ENCODE measurements at places on chromosomes 5 and 9.

DNA sequence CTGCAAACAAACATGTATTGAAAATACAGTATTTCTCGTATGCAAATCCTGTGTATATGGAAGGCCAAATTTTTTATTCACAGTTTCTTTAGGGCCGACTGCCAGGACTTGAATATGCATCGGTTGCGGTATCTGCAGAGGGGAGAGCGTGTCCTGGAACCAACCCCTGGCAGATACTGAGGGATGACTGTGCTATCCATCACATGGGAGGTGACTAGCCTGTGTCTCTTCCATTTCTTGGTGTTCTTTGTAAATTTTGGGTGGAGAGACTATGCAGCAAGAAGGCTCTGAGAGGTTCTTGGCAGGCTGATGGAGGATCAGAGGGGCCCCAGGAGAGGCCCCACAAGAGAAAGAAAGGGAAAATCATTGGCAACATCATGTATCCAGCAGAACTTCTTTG lies 384.3 kb downstream of the YTHDC2 start:
- DNase-seq: no peak

DNA sequence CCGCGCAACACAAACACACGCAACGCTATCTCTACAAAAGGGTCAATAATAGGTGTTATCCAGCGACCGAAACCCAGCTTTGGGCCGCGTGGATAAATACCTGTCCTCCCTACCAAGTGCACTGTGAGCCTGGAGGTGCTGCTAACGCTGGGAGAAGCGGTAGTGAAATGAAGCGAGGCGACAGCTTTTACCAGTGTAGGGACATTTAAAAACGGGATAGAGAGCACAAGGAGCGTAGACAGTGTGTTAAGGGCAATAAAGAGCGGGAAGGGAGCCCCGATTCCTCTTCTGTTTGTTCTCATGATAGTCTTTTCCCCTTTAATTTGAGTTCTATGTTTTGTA lies 421 bp upstream of the DEPDC1B start:
- no peak for DNase-seq

- no peak for DNase-seq
Measured at GRCh38 chr5:150525163-150525562, 17.2 kb downstream of the NDST1 start.

- DNase-seq: no peak
Measured at GRCh38 chr9:136117916-136118319, 757 bp downstream of the TMEM250 start.

- no peak for DNase-seq
Measured at GRCh38 chr9:127726871-127727270, 8.2 kb downstream of the TOR2A start.

DNA sequence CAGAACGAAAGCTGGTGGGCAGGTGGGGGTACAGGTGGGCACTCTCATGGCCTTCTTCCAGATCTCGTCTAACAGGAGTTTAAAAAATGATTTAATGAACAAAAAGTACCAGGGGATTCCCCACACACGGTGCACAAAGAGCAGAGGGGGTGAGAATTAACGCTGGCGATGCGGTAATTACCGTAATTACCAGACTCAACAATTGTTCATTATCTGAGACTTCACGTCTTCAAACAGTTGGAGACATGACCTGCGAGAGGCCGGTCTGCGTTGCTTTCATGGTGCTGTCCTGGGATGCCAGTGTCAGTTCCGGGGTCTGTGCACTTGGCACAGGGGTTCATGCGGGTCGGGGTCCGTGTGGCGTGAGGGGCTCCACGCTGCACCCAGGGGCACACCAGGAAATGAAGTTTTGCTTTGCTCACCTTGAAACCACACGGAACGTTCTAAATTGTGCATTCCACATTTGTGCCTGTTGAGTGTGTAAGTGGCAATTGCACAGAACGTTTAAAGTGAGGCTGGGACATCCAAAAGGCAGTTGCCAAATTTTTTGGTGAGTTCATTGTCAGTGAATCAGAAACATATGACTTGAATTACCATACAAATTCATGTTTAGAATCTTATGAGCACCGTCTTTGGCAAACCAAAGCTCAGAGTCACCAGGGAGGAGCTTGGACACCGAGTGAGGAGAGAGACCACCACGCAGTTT lies 256.4 kb upstream of the IRX1 start:
- DNase-seq: no peak

DNA sequence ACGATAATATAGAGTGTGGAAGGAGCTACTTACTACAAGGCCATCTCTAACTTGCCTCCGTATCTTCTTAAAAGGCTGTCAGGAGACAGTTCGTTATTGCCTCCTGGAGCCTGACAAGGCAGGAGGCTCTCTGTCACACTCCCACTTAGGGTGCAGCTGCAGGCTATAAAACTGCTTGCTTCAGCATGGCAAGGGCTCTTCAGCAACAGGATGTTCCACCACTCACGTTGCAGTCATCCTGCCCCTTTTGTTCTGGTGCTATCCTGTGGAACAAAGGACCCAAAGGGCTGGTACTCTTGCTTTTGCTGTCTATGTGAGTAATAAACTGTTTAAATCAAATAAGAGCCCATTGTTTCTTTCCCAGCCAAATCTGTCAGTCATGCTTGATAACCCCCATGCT lies 508.9 kb downstream of the NTRK2 start:
- no peak for DNase-seq

DNA sequence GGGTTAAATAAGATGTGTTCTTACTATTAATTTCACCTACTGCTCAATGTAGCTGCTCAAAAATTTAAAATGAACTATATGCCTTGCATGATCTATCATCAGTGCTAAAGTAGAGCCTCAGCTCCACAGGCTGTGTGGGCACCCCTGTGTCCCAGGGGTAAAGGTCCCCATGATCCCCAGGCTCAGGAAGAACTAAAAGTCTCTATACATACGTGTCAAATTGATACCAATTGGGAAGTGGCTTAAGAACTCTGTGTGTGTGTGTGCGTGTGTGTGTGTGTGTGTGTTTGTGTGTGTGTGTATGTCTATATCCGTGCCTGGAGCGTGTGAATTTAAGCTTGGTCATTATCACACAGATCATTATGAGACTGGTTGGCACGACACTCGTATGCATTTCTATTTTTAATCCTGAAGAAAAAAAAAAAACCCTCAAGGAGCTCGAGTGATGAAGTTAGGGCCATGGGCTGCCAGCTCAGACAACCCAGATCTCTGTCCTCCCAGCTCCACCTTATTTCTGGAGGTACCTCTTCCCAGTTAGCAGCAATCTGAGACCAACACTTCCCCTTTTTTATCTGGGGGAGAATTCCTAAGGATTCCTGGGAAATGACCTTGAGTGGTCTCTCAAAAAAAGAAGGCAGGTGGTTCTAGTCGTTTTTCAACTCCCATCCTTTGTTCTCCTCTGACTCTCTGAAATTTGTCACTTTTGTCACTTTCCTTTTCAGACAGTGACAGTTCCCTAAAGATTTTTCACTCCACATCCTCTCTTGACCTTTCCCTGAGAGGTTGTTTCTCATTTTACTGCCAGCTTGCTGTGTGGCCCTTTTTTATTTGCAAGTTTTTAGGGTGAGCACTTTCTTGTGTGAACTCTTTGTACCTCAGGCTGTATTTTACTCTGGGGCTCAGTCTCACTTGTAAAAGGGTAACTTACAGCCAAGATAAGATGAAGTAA lies 45.7 kb upstream of the CTXN3 start:
- DNase-seq: no peak

GRCh38 chr9:122145592-122145863 lies 14.1 kb downstream of the NDUFA8 start:
- DNase-seq: no peak

- DNase-seq: no peak
Measured at GRCh38 chr9:89626741-89627265, 22.0 kb downstream of the GADD45G start.

DNA sequence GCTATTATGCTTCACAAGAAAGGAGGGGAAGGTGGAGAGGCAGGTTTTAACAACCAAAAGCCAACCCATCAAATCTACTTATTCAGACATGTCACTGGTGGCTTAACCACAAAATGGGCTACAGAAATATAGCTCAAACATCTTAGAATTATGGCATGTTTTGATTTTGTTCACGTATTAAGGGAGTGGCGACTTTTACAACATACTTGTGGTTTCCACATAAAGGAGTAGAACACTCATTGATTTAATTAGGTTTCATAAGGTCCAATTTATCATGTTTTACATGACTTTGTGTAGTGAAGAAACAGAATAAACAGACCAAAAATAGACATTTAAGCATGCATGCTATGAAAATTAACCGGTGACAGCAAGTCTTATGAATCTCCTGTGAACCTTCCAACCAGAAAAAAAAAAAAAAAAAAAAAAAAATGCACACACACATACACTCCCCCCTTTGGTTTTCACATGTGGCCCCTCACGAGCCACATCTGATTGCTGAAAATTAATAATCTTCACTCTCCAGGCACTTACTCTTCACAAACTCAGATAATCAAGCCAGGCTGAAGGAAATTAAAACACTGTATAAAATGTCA lies 5.4 kb downstream of the ZNF608 start:
- DNase-seq: peak; percentile 88

DNA sequence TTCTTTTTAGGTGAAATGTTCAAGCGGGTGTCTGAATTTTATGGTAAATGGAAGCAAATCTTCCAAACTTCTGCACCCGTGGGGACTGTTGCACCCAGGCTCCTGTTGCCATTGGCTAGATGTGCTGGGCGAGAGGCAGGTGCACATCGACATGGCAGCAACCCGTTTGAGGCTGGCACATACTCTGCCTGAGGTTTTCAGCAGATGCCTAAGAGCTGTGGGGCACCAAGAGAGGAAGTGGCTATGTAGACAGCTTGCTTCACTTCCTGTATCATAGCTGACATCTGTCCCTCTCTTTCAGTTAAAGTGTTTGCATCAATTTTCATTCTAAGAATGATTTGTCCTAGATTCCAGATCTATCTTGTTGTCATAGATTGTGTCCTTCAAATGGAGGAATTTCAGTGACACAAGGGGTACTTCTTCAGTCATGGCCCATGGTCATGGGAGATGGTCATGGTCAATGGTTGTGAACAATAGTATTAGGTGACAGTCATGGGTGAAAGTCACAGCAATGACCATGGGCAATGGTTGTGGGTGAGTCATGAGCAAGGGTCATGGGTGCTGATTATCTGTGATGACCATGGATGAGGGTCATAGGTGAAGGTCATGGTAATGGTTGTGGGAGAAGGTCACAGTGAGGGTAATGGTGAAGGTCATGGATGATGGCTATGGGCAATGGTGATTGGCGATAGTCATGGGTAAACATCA lies 115.1 kb upstream of the IRX4 start:
- no peak for DNase-seq

GRCh38 chr9:91758491-91758981 lies 191.5 kb downstream of the ROR2 start:
- DNase-seq: peak; percentile 50

DNA sequence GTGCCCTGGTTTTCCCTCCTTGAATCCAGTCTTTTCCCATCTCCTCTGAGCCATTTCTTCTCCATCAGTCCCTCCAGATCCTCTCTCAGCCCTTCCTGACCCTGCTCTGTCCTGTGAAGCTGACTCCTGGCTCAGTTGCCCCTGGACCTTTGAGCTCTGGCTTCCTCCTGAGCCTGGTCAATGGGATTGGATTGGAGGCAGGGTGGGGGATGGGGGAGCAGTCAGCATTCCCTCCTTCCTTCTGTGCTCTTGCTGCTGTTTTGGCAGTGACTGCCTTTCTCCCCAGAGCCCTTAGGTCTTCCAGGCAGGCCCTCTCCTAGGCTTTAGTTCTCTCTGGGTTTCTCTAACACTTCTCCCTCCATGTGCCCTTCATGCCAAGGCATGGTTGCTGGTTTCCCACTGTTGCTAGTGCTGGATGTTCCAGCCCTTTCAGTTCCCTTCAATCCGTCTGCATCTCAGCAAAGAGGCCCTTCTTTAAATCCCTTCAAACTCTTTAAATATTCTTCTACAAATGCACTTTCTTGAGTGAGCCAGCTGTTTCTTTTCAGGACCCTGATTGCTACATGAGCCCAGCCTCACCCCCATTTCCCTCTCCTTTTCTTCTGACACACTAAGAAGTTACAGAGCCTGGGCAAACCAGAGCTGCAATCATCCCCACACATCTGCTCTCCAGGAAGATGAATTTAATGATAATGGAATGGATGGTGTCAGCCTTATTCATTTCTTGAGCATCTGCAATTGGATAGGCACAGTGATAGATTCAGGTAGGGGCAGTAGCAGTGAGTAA lies 2.2 kb downstream of the TNFSF15 start:
- DNase-seq: no peak

DNA sequence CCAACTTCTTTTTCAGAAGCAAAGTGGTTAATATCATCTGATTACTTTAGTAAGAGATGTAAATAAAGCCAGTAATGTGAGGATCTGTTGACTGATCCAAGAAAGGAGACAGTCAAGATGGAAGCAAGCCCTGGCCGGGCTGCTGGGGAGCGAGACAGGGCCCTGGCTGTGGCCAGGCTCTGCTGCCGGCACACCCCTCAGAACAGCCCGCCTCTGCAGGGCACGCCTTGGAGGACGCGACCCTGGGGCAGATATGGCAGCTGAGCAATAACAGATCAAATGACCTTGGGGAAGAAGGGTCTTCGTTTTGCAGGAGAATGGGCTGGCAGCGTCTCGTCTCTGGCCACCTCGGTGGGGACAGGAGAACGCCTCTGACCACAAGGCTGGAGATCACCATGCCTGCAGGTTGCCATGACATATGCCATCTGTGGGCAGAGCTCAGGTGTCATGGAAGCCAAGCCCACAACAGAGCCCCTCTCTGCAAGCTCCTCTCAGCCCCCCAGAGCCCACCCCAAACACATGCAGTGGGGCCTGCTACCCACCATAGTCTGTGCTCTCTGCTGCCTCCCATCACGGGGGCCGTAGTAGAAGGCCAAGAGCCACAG lies 206.5 kb downstream of the FANCC start:
- no peak for DNase-seq

- no peak for DNase-seq
Measured at GRCh38 chr9:969310-970150, 6.9 kb upstream of the DMRT3 start.

- no peak for DNase-seq
Measured at GRCh38 chr5:34722183-34722582, 66.1 kb downstream of the RAI14 start.

GRCh38 chr5:153513156-153513555 lies 22.7 kb downstream of the GRIA1 start:
- no peak for DNase-seq

DNA sequence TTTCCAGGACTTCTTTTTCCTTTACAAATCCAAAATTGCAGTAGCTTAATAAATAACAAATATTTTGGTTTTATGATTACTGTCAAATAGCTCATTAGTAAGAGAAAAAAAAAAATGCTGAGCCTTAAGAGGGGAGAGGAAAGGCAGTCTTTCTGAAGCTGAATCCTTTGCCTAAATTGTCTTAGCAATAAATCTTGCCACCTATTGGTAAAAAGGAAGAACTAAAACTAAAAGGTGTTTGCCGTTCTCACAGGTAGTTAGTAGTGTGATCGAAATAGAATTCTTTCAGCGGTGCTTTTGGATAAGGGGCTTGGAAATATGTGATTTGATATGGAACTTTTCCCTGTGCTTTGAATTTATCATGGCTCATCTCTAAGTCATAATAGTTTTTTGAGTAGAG lies 31.2 kb downstream of the PIK3R1 start:
- no peak for DNase-seq
